CD8-positive, alpha-beta memory T cell (primary cell): ENCODE measurements at places on chromosomes 3 and 15. TPM values are rescaled to one million over a fixed set of nuclear protein-coding genes. Genes with fewer than 3 reads are reported as not detected.

The CD80 gene
- 17.9 TPM for total RNA-seq

The RTP4 gene
- 2.4 TPM for total RNA-seq

The GPR87 gene
- total RNA-seq: 0.61 TPM

The DUOXA2 gene
- not detected for total RNA-seq

The CXCR6 gene
- 5.9 TPM for total RNA-seq

The GALNT15 gene
- total RNA-seq: not detected

The IGSF11 gene
- total RNA-seq: not detected

The ZIC1 gene
- not detected for total RNA-seq

The ACTR8 gene
- 36.5 TPM for total RNA-seq

The MST1R gene
- total RNA-seq: 1.2 TPM

The C2CD4A gene
- total RNA-seq: 0.13 TPM

The LSMEM2 gene
- not detected for total RNA-seq

The ECE2 gene
- not detected for total RNA-seq

The ARRDC4 gene
- total RNA-seq: 0.31 TPM

The PCYT1A gene
- total RNA-seq: 61.0 TPM

The LOXL1 gene
- 1.5 TPM for total RNA-seq

The GCSAM gene
- 4.1 TPM for total RNA-seq

The VGLL3 gene
- not detected for total RNA-seq

The RTP1 gene
- not detected for total RNA-seq

The NAALADL2 gene
- total RNA-seq: not detected

The SHC4 gene
- 5.0 TPM for total RNA-seq
